AG09309 (cell line): ENCODE measurements at places on chromosomes 5 and 9.

GRCh38 chr5:108588323-108588722 lies 159.4 kb upstream of the FER start:
- DNase-seq = no peak

DNA sequence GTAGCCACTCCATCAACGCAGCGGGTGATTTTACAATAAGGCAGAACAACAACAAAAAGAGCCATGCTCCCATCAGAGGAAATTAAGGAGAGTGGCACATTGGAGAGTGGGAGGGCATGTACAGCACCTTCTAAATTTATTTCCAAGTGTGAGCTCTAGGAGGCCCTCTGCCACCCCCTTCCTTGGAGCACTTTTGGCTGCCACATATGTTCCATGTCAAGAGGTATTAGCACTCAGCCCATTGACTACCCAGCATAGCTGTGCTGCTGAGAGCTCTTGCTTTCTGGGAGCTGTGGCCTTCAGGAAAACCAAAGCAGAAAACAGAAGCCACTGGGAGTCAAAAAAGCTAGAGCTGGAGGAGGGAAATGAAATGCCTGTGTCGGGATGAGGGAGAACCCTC lies 200.2 kb upstream of the PANK3 start:
- DNase-seq = no peak

GRCh38 chr9:116798521-116798920 lies 111.4 kb downstream of the TRIM32 start:
- DNase-seq = no peak

- DNase-seq = peak; percentile 93
Measured at GRCh38 chr5:107831612-107832395, 161.1 kb upstream of the EFNA5 start.

DNA sequence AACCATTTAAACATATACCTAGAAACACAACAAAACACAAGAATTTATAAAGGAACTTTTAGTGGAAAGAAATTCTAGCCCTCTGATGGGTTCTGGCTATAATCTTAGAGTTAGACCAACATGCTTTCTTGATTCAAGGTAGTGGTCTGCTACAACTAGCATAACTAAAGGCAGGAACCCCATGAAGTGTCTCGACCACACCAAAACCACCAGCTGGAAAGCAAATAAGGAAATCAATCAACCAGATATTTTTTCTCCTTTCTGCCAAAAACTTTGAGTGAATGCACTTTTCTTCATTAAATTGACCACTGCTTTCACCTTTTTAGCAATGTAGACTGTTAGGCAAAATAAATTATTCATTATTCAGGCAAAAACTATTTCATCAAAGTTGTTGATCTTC lies 346.4 kb downstream of the EBF1 start:
- no peak for DNase-seq

- no peak for DNase-seq
Measured at GRCh38 chr5:42828671-42829070, 17.0 kb upstream of the SELENOP start.

DNA sequence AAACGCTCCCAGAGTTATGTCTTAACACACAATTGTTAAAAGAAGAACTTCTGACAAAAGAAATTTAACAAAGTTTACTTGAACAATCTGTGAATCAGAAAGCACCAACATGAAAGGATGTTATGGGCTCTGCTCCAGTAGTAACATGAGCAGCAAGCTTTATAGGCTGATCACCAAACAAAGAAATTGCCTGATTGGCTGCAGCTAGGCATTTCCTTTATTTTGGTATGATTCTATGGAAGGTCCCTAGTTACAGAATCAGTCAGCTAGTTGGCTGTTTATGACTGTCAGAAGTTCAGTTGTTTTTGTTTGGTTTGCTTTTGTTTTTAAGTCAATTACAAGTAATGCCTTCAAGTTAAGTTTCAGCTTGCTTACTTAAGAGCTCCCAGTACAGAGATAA lies 102.4 kb upstream of the SMC2 start:
- DNase-seq = no peak

DNA sequence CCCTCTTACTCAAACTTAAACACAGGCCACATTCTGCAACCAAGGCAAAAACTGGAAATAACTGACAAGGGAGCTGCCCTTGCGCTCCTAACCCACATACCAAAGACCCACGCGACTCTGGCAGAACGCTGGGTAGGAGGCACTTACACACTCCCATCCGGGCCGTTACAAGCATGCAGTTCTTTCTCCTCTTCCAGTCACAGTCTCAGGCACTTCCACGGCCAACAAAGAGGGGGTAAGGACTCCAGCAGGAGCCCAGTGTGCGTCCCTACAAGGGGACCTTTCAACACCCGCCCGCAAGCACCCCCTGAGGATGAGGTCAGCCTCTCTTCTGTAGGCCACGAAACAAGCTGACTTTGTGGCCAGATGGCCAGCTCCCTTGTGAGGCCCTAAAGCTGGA lies 57.4 kb downstream of the SERINC5 start:
- DNase-seq = no peak

GRCh38 chr5:111927191-111927590 lies 170.2 kb upstream of the NREP start:
- DNase-seq = no peak

GRCh38 chr5:171575386-171575785 lies 155.9 kb downstream of the FGF18 start:
- no peak for DNase-seq

DNA sequence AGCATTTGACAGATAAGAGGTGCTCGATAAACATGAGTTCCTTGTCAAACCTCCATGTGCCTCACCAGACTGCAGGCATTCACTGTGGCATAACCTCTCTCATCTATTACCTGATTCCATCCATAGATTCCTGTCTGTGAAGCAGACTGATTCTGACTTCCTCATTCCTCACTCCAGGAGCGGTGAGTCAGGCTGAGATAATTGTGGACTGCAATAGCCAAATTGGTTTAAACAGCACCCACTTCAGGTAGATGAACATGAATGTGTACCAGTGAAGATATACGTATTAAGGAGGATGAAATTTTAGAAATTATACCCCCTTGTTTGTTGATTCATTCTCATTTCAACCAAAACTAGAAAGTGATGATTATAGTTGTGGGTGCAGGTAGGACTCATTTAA lies 391.2 kb downstream of the HINT1 start:
- no peak for DNase-seq

DNA sequence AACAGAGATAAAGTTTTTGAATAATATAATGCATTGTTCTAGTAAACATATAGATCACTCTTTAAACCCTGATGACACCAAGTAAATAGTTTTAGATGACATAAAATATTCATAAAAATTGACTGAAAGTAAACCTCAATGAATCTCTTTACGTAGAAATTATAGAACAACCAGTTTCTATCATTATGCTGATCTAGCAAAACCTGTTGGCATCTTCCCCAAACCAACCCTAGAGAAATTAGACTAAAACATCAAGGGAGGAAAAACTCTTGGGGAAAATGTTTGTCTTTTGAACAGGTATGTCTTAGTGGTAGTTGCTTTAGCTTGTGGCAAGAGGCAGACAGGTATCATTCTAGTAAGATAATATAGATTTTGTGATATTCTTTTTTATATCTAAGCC lies 747.0 kb upstream of the CDH6 start:
- no peak for DNase-seq

DNA sequence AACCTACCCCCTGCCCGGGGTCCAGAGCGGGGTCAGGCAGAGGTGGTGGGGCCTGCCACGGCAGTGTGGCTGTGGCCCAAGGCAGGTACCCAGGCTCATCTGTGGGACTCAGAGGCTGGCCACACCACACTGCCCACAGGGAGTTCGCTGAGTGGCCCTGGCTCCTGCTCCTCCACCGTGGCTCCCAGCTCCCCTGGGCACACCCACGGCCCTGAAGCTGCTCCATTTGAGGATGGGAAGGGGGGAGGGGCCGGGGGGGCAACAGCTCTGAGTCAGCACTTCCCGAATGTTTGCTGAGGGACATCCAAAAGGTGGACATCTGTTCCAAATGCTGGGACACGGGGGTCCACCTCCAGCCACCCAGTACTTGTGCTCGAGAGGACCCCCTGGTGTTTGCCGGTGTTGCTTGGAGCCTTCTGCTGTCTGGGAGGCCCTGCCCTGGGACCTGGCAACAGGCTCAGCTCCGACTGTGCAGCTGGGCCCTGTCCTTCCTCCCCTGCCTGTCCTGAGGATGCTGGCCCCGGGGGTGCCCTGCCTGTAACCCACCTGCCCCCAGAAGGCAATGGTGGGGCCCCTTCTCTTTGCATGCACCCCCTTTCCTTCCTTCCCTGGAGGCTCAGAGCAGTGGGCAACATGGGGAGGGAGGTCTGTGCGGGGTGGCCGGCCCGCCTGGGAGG lies 2.5 kb upstream of the NRARP start:
- no peak for DNase-seq

- DNase-seq = no peak
Measured at GRCh38 chr9:23663946-23664345, 162.1 kb downstream of the ELAVL2 start.

DNA sequence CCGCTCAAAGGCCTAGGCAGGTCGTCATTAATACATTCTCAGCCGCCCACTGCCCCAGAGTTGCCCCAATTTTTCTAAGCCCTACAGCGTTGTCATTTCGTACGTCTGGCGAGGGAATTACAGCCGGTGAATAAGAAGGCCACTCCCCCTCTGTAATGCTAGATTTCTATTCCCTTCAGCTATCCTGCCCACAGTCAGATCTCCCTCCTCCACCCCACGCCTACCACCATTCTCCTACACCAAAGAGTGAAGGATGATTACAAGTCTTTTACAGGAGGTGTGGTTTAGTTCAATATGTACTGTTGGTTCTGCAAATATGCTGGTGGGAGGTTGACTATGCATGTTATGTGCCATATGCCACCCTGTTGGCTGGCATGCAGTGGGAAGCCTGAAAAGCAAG lies 83.7 kb upstream of the SMIM15 start:
- DNase-seq = no peak

DNA sequence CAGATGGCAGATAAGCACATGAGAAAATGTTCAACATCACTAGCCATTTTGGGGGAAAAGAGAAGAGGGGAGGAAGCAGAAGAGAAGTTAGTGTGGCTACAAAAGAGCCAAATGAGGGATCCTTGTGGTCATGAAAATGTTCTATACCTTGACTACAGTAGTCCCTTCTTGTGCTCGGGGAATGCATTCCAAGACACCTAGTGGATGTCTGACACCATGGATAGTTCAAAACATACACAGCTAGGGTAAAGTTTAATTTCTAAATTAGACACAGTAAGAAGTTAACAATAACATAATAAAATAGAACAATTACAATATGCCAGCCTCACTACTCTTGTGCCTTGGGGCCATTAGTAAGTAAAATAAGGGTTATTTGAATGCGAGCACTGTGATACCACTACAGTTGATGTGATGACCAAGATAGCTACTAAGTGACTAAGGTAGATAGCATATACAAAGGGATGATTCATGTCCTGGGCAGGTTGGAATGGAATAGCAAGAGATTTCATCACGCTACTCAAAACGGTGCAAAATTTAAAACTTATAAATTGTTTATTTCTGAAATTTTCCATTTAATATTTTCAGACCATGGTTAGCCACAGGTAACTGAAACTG lies 344.1 kb downstream of the NR2F1-AS1 start:
- DNase-seq = no peak

- DNase-seq = no peak
Measured at GRCh38 chr9:111630182-111630963, 761 bp upstream of the DNAJC25 start.

GRCh38 chr9:68755752-68756151 lies 50.7 kb downstream of the PIP5K1B start:
- DNase-seq = no peak

- no peak for DNase-seq
Measured at GRCh38 chr5:32439086-32439642, 5.4 kb downstream of the ZFR start.
